ENCODE measurements at places on chromosomes 12 and 14.

DNA sequence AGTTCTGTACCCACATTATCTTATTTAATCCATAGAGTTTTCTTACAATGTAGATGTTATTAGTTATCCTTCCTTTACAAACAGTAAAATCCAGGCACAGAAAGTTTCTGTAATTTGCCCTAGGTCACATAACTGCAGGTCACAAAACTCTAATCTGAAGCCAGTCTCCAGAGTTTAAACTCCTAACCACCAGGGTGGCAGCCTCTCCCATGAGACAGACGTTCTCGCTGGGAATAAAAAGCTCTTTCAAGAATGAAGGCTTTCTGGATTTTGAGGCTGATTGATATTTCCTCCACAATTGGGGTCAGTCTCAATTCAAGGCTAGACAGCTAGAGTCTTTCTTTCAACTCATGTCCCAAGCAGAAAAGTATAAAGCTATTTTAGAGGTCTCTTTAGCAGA, 95.8 kb upstream of the PLEKHG7 start:
- no peak for DNase-seq

DNA sequence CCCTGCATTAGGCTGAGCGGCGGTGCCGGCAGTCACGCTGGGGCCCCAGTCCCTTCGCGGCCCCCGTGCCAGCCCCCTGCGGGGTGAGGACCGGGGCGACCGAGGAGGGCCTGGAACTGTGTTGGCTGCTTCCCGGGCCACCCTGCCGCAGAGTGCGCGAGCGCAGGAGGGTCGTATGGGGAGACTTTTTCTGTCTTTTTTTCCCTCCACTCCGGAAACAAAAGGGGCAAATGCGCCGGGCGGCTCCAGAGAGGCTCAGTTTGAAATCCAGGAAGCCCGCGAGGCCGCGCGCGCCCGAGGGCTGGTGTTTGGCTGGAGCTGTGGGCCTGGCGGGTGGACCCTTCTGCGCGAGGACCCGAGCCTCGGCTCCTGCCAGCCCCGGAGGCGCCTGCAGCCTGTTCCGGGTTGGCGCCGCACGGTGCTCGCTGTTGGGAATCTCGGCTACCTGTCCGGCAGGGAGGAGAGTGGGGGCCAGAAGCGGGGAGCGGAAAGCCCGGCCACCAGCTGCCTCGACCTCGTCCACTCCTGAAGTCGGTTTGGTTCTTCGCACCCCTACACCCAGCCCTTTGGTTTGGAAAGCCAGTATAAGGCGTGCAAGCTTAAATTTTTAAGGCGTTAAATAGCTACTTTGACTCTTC, 638 bp downstream of the PLEKHG3 start:
- DNase-seq: no peak

GRCh38 chr14:67734675-67735074, 33.0 kb downstream of the RDH12 start:
- DNase-seq: no peak

DNA sequence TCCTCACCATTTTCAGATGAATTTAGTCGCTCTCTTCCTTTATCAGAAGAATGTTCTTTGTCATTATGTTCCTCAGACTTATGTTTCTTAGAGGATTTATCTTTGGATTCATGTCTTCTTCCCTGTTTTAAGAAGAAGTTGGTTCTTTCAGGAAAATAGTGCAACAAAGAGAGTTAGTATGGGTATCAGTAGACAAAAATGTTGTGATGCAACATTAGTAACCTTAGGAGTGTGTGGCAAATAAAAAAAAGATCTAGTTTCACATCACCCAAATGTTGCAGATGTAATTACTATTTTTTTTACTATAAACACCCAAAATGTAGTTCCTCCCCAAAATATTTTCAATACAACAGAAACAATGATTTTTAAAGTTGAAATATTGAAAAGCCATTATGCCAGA, 7.8 kb downstream of the RSRC2 start:
- no peak for DNase-seq

DNA sequence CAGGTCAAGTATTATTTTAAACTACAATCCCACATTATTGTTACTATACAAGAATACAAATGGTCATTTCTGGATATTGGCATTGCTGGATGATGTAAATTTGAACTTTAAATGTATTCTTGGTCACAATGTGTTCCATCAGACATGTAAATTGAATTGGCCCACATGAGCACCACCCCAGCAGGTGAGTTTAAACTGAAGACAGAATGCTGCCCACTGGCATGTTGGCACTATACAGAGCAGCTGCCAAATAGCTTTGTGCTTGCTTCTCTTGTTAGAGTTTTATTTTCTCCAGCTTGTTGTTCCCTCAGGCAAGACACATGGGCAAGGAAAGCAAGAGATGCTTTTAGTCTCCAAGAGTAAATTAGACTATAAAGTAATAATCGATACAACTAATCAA, 98.6 kb downstream of the C12orf50 start:
- no peak for DNase-seq

GRCh38 chr12:49895773-49896172, 7.9 kb downstream of the FAIM2 start:
- no peak for DNase-seq

DNA sequence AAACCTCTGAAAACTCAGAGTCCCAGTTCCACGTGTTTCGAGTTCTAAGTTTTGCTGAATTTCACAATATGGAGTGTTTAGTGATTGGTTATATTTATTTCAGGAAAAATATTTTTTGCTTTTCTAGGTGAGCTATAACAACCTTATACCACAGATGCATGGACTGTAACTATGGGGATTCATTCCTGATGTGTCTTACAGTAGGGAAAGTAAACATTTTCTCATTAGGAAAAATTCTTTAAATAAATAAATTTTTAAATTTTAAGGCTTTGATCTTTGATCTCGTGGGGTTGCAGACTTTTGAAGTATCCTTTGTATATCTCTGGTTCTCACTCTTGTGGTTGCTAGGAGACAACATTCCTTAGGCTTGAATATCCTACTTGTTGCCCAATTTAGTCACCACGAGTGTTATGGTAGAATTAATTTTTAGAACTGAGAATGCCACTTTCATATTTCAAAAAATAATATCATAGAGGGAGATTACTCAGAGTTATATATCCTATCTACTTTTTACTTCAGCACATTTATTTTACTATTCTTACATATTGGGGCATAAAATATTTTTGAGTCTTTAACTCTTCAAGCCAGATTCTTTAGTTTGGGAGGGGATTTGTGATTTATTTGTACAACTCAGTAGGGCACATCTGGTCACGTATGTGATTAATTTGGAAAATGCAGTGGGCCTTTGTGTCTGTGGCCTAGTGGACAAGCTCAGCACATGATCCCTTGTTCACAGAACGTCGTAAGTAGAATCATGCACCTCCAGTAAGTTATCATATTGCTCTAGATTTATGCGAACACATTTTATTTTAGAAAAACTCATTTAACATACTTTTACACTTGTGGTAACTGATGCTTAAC, 224.0 kb downstream of the TTC6 start:
- DNase-seq: no peak

DNA sequence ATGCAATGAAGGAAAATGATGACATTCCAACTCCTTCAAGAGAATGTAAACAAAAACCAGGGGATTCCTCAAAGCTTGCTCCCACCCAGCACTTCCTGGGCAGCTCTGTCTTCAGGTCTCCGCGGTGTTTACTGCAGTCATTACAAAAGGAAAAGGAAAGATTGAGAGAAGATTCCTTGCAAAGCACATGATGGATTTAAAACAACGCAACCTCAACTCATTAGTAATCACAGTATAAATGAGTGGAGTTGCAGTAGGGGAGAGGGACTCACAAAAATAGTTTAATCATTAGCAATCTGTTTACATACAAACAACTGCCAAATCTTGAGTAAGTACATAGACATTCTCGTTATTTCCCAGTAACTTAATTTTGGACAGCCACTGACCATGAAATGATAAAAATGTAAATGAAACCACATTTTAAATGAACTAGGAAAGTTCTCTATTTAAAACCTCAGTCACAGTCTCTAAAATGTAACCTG, 49.7 kb upstream of the OVCH1 start:
- no peak for DNase-seq

DNA sequence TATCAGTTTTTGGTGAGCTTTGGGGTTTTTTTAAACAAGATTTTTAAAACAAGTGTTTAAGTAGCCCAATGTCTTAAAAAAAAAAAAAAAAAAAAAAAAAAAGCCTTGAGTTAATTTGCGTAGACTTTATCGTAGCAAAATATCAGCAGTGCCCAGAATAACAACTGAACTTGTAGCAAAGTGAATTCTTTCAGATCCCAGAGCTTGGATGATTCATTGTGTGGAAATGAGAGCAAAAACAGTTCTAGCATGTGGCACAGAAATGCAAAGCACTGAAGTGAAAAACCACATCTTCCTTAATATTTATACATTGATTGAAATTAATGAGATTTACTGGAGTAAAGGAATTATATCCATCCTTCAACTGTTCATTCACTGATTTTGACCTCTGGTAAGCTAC, 258.1 kb downstream of the EGLN3 start:
- DNase-seq: no peak

DNA sequence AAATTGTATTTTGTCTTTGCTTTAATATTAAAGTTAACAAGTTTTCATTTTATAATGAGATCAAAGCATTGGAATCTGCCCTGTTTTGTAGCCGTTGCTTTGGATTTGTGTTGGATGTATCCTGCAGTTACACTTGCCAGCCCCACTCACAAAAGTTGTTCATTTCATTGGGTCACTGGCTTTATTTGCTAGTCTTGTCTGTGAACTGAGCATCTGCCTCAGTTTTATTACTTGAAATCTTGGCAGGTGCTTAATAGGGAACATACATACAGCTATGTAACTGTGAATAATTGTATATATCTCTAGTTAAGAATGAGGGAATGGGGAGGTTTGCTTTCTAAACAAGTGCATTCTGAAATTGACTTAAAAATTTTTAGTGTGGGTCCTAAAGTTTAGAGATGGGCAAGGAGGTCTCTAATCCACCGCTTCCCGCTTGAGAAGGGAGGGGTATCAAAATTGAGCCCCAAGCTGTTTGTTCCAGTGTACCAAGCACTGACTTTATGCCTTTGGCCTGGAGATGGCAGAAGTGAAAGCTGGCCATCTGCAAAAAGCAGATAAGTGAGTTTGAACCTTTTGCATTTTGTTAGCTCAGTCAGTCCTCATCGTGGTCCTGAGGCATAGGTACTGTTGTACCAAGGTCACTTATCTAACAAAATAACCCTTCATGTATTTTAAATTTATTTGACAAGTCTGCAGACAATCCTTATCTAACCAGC, 9.3 kb downstream of the EIF5 start:
- DNase-seq: no peak

GRCh38 chr12:53006810-53007309, 604 bp downstream of the EIF4B start:
- DNase-seq: peak; percentile 58

- DNase-seq: no peak
Observed at GRCh38 chr12:119528241-119528640, 65.3 kb upstream of the TMEM233 start.

DNA sequence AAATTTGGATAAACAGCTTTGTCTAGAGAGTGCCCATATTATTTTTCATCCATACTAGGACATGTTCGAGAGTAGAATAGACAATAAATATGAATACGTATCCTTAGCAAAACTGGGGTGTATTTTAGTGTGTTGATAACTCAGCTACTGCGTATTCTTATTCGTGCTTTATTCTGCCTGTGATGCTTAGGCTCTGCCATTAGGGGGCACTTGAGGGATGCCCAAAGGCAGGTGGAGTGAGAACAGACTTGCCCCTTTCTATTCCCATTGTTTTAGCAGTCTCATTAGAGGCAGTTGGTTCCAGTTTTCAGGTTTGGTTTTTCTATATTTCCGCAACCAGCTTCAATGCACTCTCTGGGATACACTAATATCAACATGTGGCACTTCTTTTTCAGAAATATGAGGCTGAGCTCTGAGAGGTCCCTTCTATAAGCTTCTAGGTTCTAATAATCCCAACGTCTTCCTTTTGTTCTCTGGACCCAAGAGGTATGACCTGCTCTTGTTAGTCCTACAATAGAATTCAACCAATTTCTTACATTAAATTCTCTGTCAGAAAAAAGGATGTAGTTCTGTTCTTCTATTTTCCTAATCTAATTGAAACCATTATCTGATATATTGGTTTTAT, 985.7 kb upstream of the FBXO33 start:
- DNase-seq: no peak

DNA sequence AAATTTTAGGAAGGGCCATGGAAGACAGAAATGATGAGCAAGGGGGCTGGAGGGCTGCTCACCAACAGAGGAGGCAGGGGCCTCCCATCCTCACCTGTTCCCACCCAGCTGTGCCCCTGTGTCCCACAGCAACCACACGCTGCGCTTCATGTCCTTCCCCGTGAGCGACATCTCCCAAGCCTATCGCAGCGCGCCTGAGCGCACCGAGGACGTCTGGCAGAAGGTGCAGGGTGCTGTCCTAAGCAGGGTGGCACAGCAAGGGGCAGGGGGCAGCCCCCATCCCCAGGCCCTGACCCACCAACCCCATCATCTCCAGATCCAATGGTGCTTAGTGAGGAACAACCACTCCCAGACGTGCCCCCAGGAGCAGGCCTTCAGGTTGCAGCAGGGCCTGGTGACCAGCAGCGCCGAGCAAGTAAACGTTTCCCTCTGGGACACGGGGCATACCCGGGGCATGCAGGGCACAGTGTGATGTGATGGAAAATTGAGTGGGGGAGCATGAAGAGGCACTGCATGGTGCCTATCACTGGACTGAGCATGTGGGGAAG, 8.1 kb downstream of the CARMIL3 start:
- DNase-seq: no peak

DNA sequence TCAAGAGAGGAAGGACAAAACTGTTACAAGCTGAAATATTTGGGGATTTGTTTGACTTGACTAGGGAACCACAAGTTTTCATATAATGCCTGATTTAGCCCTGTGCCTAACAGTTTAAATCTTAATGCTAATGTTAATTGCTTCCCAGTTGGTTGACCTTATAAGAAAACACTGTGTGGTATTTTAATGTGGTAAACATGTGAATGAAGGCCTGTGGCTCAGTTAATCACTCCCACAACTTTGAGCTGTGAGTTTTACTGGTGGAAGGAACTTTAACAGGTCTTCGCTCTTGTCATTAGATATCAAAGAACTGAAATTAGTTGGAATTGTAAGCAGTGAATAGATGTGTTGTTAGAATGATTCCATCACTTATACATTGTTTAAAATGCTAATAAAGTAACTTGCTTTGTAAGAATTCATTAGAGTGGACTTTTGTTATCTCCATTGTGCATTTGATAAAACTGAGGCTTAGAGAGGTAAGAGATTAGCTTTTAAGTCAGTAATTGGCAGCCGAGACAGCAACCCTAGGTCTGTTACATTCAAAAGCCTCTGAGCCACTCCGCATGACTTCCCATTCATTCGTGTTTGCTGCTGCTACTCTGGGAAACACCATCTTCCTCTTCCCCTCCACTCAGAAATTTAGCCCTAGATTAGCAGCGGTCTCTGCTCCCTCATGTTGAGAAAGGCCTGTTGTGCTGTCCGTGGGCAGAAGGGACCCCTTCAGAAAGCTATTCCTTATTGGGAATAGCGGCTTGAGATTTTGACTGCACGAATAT, 1.0 kb upstream of the TBK1 start:
- DNase-seq: no peak

- no peak for DNase-seq
Observed at GRCh38 chr12:22625762-22626294, 857 bp downstream of the ETNK1 start.
